ENCODE measurements at places on chromosomes 1 and 21. TPM values are rescaled to one million over a fixed set of nuclear protein-coding genes. Genes with fewer than 3 reads are reported as not detected.

NTMT2 gene
- not detected for total RNA-seq

CFAP57 gene
- not detected for total RNA-seq

FLG gene
- total RNA-seq = not detected

NBPF12 gene
- 6.5 TPM for total RNA-seq

LRRN2 gene
- total RNA-seq = 6.6 TPM

BPNT1 gene
- total RNA-seq = 14.4 TPM

FMO4 gene
- 6.9 TPM for total RNA-seq

SLC2A5 gene
- total RNA-seq = 0.94 TPM

SYPL2 gene
- total RNA-seq = 4.7 TPM

PLPPR5 gene
- not detected for total RNA-seq

FUBP1 gene
- 45.8 TPM for total RNA-seq

SPRR2F gene
- not detected for total RNA-seq

NCAM2 gene
- 1.8 TPM for total RNA-seq

LCE2C gene
- total RNA-seq = not detected

FCGR2B gene
- 4.5 TPM for total RNA-seq

MMP23B gene
- total RNA-seq = 17.5 TPM

BCL2L15 gene
- 0.08 TPM for total RNA-seq

Measured in right atrium auricular region (tissue), 2 donors.